ENCODE measurements at places on chromosomes 6 and 20.

DNA sequence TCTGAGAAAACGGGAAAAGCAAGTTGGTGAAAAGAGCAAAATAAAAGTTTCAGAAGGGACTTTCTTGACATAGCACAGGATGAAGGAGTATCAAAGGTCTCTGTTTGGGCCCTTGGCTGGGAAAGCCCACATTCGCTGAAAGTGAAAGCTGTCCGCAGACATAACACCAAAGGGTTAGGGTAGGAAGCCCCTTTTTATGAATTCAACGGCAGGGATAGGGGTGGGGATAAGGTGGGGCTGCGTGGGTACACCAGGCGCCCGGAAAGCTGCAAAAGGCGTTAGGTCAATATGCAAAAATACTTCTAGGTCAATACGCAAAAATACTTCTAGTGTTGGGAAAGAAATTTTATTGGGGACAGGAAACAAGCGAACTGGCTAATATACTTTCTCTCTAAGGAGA lies 135.1 kb downstream of the OR2B2 start:
- no peak for DNase-seq

DNA sequence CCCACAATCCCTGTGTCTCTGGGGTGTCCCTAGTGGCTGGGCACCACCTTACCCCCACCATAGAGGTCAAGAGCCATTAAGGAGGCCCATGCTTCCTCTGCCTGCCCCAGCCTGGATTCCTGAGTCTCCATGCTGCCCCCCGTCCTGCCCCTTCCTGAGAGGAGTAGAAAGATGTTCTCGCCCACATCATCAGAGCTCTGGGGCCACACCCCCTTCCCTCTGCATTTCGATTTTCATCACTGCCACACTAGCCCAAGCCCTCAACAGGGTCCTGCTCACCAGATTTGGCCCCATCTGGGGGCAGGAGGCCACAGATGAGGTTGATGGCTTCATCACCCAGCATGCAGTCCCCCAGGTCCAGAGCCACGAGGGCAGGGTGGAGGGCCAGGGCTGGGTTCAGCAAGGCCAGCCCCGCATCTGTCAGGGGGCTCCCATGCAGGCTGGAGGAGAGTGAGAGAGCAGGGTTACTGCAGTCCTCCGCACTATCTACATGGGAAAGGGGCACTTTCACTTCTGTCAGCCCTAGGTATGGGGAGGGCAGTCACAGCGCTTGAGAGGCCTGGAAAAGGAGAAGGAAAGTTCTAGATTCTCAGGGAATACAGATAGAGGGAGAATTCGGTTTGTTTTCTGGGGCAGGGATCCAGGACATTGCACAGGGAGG lies 1.5 kb downstream of the LRRC73 start:
- no peak for DNase-seq

DNA sequence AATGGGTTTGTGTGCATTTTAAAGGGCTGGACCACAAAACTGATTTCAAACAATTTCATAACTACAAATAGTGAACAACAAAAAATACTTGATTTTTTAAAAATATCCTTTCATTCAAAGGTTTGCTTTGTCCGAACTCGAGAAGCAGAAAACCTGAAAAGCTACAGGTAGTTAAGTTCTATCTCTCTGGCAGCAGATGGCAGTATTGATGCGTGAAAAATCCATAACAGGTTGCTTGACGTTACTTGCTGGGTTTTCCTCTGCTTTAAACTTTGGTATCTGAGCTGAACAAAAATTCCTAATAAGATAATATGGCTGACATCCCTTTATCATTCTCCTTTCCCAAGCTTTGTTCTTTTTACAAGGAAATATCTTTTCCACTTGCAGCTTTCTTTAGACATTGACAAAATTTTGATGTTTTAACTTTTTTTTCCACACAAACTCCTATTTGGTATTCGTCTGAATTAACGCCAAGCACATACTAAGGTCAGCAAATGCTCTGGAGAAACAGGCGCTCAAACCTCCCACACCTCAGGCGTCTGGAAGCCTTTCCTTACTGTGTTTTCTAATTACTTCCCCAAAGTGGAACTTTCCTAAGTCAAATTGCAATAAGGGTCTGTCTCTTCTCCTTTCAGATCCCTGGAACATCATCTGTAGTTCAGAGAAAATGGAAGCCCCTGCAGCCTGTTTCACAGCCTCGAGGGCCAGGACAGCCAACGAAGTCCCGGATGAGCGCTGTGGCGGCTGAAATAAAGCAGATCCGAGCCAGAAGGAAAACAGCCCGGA lies 50.3 kb upstream of the GFRAL start:
- DNase-seq: peak; percentile 56

DNA sequence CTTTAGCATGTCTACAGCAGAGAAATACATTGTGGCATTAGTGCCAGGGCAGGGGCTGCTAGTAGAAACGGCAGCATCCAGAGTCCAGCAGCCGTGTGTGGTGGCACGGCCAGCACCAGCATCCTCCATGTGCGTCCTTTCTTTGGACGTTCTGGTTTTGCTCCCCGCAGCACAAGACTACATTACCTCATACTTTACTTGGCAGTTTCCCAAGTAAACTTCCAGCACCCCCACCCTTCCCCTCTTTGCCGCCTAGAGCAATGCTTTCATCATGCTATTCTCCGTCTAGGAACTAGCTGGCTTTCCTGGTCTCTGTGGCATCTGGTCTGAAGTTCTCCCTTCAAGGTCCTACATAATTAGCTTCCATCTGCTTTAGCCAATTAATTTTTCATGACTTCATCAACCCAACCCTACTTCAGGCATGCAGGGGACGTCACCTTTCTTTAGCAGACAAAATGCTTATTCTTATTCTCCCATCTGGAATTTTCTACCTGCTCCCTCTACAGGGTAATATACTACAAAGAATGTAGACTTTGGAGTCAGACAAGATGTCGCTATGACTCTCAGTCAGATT lies 67.6 kb downstream of the BLOC1S5 start:
- no peak for DNase-seq

- DNase-seq: peak; percentile 10
Observed at GRCh38 chr20:10864076-10864672, 190.4 kb upstream of the JAG1 start.

- DNase-seq: peak; percentile 51
Observed at GRCh38 chr6:98836025-98836961, 1.9 kb downstream of the POU3F2 start.

DNA sequence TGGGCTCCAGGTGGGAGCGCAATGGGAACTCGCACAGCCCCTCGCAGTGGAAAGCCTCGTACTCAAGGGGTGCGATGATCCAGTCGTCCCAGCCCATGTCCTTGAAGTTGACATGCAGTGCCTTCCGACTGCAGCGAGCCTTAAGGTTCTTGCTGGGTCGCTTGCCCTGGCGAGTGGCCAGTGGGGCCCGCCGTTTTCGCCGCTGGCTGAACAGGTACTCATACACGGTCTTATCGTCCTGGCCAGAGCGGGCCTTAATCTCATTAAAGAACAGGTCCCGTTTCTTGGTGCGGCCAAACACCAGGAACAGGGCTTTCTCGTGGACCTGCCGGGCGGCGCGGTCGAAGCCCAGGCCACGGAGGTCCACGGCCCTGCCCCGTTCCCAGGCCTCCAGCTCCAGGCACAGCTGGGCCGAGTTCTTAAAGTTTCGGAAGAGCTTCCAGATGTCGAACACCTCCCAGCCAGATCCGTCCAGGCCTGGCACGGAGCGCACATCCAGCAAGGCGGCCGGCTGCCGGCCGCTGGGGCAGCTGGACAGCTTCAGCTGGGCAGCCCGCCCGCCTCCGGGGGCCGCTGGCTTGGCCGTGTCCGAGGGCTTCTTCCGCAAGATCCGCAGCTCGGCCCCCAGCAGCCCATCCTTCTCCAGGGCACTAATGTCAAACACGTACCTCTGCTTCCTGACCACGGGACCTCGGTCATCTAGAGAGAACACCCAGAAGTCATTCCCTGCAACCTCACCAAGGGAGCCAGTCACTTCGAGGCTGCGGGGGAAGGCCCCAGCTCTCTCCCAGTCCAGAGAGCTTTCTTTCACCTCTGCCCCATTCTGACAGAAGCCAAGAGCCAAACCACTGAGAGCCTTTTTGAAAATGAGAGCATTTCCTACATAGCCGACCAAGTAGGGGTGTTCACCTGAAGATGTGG lies 3.7 kb downstream of the GDF5 start:
- no peak for DNase-seq

- no peak for DNase-seq
Observed at GRCh38 chr6:132344811-132345210, 56.5 kb downstream of the MOXD1 start.

DNA sequence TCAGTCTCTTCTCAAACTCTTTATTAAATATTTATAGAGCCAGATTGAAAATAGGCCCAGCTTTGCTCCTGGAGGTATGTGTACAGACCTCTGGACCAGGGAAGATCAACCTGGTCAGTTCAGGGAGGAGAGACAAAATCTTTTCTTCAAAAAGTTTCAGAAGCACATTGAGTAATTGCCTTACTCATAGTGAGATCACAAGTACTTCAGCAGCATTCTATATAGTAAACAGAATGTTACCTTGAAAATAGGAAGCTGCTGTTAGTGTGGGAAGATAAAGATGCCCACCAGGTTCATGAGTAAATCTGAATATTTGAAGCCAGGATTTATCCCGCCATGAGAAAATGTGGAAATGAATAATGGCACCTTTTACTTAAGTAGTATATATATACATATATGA lies 665.9 kb upstream of the CITED2 start:
- no peak for DNase-seq

GRCh38 chr6:116210750-116211425 lies 43.0 kb downstream of the TSPYL4 start:
- DNase-seq: peak; percentile 48

DNA sequence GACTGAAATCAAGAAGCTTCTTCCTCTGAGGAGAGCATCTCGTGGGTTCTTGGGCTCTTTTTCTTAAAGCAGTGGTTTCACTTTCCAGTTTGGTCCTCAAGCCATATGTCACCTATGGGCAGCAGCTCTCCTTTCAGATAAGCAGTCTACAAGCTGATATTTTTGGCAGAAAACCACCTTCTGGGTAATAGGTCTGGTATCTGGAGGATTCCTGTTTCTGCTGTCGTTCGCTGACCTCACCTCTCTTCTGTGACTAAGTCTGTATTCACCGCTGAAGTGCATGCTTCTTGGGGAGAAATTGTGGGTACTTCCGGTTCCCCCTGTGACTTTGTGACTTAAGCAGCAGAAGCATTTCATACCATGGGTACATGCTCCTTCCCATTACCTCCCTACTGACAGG lies 193.6 kb downstream of the EDN1 start:
- no peak for DNase-seq

DNA sequence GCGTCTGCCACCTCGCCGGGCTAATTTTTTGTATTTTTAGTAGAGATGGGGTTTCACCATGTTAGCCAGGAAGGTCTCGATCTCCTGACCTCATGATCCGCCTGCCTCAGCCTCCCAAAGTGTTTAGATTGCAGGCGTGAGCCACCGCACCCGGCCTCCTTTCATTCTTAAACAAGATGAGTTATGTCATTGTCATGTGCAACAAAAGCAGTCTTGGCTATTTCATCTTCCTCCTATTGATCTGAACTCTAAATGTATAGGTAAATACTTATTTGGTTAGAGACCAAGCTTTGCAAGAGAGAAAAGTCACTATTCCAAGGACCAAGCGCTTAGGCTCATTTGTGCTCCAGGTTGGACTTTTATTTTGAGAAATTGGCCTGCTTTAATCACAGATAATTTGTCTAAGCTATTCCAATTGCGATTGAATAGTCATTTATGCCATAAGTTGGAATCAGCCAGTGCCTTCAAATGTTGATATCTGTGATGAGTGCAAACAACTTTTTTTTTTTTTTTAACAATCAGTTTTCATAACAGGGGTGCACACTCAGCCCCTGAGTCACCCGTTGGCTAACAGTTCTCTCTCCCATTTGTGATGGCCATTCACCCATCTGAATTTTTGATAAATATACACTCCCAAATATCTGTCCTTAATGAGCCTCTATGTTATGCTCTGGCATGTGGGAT lies 167.3 kb downstream of the BCAS1 start:
- no peak for DNase-seq

DNA sequence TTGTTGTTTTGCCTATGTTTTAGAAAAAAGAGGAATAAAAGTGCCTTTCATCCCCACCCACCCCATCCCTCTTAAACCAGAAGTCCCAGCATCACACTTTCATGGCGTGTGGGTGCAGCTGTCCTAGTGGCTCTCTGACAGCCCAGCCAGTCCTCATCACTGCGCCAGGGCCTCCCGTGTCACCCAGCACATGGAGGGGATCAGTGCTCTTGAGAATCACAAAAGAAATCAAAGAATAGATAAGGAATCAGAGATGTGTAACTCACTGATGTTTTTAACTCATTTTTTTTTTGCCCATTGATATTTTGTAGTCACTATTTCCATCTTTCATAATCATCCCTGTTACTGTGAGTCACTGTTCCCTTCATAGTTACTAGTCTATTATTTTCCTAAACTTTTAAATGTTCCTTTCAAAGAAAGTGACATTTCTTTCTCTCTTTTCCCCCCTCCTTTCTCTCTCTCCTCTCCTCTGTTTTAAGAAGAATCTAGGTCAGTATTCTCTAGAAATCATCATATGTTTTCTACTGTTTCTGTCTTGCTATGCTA lies 78.6 kb downstream of the AIG1 start:
- DNase-seq: no peak

GRCh38 chr6:1337791-1338190 lies 25.9 kb downstream of the FOXQ1 start:
- DNase-seq: no peak

DNA sequence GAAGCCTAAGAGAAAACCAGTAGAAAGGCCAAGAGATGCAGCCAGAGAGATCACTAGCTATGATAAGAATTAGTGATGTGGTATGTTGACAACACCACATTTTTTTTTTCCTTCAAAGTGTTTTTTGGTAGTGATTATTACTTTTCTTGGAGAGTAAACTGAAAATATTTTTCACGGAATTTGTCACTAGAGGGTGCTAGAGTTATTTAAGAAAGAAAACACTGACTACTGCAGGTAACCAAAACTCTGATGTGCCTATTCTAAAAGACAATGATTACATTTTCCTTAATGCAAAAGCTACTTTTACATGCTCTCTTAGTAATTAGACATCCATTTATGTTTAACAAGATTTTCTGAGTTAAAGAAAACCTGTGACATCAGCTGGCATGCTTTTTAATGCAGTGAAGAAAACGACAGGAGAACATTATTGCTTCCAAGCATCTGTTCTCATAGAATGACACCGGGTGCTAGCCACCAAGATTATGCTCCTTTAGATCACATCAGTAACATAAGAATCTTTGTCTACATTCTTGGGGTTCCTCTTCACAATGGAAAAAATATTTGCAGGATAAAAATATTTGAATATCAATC lies 28.8 kb downstream of the RWDD2A start:
- DNase-seq: peak; percentile 8

- DNase-seq: no peak
Observed at GRCh38 chr20:63898882-63899558, 4.1 kb downstream of the DNAJC5 start.

DNA sequence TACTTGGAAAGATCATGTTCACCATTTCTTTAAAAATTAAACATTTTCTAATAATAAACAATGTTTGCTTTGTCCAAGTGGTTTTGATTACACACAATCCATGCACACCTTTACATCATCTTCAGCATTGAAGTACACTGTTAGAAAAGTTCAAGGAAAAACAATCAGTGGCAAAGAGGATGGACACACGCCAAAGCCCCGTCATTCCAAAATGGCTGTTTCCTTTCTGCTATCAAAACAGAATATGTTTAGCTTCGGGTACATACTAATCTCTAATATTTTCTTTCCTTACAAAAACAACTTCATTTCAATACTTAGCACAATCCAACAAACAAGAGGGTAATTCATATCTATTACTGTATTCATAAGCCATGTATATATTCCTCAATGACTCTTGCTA lies 24.5 kb downstream of the REPS1 start:
- no peak for DNase-seq

Measured in DMS79 treated with DMSO at 0.1 percent for 48 hours (cell line).